ENCODE measurements at places on chromosomes 2 and 18. TPM values are rescaled to one million over a fixed set of nuclear protein-coding genes. Genes with fewer than 3 reads are reported as not detected.

The TSPYL6 gene
- total RNA-seq: 0.60 TPM

The AMER3 gene
- total RNA-seq: not detected

DNA sequence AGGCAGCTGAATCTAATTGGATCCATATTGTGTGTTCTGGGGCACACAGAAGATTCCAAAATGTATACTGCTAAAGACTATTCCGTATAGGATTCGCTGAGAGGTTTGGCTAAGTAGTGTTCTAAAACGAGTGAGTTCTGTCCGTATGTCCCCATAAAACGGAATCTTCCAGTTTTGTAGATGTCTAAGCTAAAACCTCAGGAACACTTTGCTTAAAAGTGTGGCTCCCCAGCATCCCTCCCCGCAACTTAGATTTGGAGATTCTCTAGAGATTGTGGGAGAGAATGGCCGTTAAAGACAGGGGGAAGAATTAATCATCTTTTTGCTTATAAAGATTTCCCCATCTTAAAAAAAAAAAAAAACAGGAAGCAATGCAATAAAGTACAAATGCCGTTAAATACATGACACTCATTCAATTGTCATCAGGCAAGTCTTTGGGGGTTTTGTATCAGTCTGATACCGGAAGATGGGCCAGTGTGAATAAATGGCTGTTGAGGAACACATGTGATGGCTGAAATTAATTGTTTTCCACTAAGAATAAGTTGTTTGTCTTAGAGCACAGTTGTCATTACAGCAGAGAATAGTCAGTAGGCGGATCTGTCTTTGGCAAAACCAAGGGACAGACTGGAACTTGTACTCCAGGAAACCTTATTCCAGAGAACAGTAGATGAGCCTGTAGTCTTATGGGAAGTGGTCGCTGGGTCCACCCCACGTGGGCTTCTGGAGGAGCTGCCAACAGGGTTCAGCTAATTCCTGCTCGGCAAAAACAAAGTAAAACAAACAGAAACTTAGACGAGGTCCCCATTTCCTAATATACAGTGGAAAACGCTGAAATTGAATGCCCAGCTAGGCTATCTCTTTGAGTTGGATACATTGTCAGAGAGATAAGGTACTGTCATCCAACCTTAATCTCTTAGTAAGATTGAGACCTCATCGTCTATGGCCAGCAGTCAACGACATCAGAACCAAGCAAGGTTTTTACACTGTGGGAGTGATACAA is 1.7 kb downstream of the EMILIN2 start:
- peaks cover 7% of the 10 kb centered on the region for H3K27me3 ChIP-seq
- H3K4me3 ChIP-seq: peak overlapping the region; percentile 53
- H3K36me3 ChIP-seq: no peaks in the 10 kb centered on the region
- DNase-seq: peak; percentile 53

DNA sequence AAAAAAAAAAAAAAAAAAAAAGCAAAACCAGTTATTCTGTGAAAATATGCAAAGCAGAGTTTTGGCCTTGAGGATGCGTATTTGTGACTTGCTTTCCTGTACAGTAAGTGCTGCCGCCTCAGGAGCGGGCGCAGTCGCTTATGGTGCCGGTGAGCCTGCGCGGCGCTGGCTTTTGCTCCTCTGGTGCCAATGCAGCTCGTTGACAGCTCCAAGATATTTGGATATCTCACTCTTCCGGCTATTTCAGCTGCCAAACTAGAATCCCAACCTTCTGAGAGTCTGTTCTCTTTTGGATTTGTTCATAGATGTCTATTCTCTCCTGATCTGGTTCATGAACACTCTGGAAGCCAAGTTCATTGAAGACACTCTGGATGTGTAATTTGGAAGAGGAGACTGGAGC is 184.1 kb downstream of the AGAP1 start:
- H3K4me1 ChIP-seq: no peaks in the 10 kb centered on the region
- H3K4me3 ChIP-seq: no peak overlapping the region
- no peaks in the 10 kb centered on the region for H3K36me3 ChIP-seq

DNA sequence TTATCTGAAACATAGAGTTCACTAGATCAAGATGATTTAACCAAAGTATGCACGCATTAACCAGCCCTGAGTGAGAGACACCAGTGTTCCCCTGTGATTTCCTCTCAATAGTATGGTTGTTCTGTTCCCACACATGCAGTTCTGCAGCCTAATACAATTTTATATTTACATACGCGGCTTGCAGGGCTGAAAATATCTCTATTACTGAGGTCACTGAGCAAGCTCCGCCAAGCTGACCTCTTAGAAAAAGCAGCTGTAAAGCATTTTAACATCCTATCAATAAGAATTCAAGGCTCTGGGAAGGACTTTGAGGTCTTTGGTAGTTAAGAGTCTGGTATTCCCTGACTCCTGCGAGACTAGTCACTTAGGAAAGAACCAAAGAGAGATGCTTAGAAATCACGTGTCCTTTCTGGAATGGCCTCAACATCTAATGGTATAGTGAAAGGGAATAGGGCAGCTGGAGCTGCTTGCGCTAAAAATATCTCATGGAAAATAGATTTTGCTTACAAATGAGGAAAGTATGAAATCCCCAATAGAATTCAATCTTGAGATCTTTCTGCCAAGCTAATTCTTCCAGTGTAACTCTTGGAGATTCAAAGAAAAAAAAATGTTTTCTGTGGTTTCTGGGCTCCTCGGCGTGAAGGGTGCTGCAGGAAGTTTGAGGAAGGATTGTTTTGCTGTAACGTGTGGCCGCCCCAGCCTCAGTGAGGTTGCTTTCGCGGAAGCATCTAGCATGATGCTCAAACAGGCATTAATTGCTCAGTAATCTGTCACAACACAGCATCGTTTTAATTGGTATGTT is 59.2 kb downstream of the DOCK10 start:
- H3K36me3 ChIP-seq: no peaks in the 10 kb centered on the region
- H3K4me3 ChIP-seq: no peak overlapping the region
- H3K27ac ChIP-seq: no peak overlapping the region
- no peaks in the 10 kb centered on the region for H3K4me1 ChIP-seq
- no peak for DNase-seq
- no peaks in the 10 kb centered on the region for H3K27me3 ChIP-seq

DNA sequence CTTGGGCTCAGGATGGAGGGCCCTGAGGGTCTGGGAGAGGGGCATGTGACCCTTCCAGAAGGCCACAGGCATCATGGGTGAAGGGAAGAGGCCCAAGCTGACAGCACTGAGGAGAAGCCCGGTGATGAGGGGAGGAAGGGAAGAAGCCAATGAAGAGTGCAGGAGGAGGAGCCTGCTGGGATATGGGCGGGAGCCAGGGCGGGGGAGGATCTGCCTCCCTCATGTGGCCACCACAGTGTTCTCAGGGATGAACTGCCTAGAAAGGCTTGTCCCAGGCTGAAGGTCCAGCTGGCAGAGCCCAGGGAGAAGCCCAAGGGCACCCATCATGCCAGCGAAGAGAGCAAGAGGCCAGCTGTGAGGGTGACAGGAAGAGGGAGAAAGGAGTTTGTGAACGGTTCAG is 24.6 kb upstream of the PLB1 start:
- no peak overlapping the region for H3K4me3 ChIP-seq
- no peaks in the 10 kb centered on the region for H3K36me3 ChIP-seq
- no peak for DNase-seq
- no peaks in the 10 kb centered on the region for H3K27me3 ChIP-seq
- no peaks in the 10 kb centered on the region for H3K4me1 ChIP-seq

GRCh38 chr18:58870130-58870529 is 5.5 kb downstream of the ZNF532 start:
- DNase-seq: no peak
- peaks cover 25% of the 10 kb centered on the region for H3K36me3 ChIP-seq
- H3K27ac ChIP-seq: no peak overlapping the region
- H3K27me3 ChIP-seq: no peaks in the 10 kb centered on the region

- H3K27me3 ChIP-seq: no peaks in the 10 kb centered on the region
- DNase-seq: no peak
- no peaks in the 10 kb centered on the region for H3K4me1 ChIP-seq
- H3K27ac ChIP-seq: no peak overlapping the region
These were observed 58.7 kb upstream of the CDH19 start for GRCh38 chr18:66662632-66663031.

DNA sequence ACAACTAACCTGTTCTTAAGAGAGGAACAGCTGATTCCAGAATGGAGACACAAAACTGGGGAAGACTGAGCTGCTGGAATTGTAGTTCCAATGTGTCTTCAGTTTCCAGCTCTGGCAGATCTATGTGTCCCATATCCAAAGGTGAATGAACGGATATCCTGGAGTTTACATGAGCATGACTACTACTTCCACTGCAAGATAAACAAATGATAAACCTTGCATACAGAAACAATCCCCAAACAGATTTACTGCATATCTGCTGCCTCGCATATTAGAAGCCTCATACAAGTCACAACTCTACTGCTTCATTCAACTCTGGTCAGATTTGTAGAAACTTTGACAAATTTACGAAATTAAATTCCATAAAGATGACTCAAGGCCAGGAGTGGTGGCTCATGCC is 15.0 kb downstream of the RTTN start:
- no peak overlapping the region for H3K4me3 ChIP-seq
- no peak overlapping the region for H3K27ac ChIP-seq
- H3K27me3 ChIP-seq: no peaks in the 10 kb centered on the region

- no peak overlapping the region for H3K4me3 ChIP-seq
- no peak for DNase-seq
- no peaks in the 10 kb centered on the region for H3K27me3 ChIP-seq
- no peak overlapping the region for H3K27ac ChIP-seq
- H3K4me1 ChIP-seq: no peaks in the 10 kb centered on the region
These were observed 334.4 kb upstream of the THUMPD2 start for GRCh38 chr2:40113272-40113968.

All from Karpas-422 (cell line).